ENCODE measurements at places on chromosomes 7 and 10. TPM values are rescaled to one million over a fixed set of nuclear protein-coding genes. Genes with fewer than 3 reads are reported as not detected.

The SYT15 gene
- 0.80 TPM for total RNA-seq

The TAS2R5 gene
- total RNA-seq: not detected

DNA sequence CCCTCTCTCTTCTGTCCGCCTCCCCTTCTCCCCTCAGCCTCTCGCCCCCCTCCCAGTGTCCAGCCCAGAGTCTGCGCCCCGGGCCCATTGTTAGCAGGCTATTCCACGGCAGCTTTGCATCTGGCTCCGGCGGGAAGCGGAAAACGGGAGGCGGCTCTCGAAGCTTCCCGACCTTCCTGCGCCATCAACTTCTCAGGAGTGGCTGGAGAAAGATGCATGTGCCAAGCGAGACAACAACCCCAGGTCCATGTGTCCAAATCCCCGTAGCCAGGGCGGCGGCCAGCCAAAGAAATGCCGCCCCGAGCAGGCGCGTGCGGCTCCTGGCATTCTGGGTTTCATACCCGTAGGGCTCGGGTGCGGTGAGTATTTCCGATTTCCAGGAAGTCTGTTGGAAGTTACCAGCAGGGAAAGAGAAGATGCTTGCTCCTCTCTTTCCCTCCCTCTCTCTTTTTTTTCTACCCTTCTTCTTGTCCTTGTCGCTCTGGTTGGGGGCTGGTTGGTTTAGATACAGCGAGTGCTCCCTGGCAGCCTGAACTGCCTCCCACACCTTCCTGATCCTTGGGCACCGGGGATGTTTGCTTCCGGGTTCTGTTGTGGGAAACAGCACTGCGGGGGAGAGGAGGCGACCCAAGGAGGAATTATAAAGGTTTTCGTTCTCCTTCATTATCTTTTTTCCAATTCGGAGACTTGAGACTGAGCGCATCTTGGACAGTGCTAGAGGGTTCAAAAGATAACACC, 1.2 kb upstream of the HOXA2 start:
- DNase-seq: peak; percentile 53

- DNase-seq: no peak
Observed at GRCh38 chr7:81441750-81442149, 328.1 kb downstream of the HGF start.

DNA sequence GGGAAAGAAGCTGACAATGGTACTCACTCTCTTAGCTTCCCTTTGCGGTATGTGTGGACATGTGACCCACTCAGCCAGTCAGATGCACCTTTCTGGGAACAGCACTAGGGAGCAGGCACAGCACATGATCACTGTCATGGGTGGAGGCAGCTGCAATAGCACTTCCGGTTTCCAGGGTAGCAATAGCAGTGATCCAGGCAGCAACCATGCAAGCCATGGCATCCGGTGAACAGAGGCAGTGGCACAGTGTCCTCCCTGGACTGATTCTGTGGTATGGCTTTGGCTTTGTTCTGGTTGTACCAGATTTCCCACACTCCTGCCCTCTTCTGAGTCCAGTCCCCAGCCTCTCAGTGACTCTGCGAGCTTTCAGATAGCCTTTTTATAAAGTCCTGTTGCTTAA, 86.8 kb upstream of the NAMPT start:
- no peak for DNase-seq

- no peak for DNase-seq
Observed at GRCh38 chr7:151568956-151569940, 49.6 kb upstream of the RHEB start.

- DNase-seq: no peak
Observed at GRCh38 chr10:1297566-1298301, 241.5 kb downstream of the WDR37 start.

DNA sequence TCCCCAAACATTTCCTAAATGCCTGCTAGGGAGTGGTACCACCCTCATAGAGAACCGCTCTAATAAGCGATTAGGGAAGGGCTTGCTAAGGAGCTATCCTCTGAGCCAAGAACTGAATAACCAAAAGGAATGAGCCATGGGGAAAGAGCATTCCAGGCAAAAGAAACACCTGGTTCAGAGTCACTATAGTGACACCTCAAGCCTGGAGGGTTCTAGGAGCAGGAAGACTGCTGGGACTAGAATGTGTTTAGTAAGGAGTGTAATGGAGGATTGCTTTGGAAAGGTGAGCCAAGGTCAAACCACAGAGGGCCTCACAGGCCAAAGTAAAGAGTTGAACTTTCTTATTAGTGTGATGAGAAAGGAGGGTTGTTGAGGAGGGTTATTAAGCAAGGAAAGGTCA, 38.7 kb upstream of the NRBF2 start:
- no peak for DNase-seq
